ENCODE measurements at places on chromosomes 1 and 21.

- DNase-seq: no peak
Measured at GRCh38 chr1:9008236-9008635, 18.0 kb downstream of the SLC2A7 start.

- no peak for DNase-seq
Measured at GRCh38 chr1:75559136-75559535, 51.8 kb downstream of the SLC44A5 start.

DNA sequence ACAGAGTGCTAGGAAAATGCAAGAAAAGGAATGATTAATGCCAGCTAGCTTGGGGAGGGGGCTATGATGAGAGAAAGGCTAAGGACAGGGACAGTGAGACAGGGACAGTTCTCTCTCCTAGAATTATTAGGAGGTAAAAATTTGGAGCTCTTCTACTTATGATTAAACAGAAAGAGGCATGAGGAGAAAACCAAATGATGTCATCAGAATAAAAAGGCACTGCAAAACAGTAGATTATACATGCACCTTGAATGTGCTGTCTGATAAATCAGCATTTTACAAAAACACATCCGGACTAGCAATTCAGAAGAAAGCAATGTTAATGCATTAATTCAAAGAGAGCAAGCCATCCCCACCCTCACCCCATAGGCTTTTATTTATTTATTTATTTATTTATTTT, 277.5 kb downstream of the RGS7 start:
- DNase-seq: no peak

- no peak for DNase-seq
Measured at GRCh38 chr1:3450202-3450863, 4.1 kb upstream of the ARHGEF16 start.

DNA sequence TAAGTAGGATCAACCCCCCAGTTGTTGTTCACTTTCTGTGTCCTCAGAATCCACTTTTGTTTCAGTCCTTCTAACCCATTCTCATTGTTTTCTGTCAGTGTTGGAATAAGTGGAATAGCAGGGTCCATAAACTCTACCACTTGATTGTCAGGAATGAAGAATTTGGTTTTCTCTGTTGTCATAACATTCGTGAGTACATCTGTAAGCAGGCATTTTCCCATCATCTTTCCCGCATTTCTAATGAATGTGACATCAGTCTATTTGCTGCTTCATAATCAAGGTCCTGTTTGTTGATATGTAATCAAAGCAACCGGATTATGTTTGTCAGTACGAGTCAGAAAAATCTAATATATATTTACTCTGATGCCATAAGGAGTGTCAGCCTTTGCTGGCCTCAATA, 147.1 kb downstream of the KIF26B start:
- no peak for DNase-seq

- DNase-seq: no peak
Measured at GRCh38 chr1:25795946-25796810, 3.8 kb upstream of the SELENON start.

DNA sequence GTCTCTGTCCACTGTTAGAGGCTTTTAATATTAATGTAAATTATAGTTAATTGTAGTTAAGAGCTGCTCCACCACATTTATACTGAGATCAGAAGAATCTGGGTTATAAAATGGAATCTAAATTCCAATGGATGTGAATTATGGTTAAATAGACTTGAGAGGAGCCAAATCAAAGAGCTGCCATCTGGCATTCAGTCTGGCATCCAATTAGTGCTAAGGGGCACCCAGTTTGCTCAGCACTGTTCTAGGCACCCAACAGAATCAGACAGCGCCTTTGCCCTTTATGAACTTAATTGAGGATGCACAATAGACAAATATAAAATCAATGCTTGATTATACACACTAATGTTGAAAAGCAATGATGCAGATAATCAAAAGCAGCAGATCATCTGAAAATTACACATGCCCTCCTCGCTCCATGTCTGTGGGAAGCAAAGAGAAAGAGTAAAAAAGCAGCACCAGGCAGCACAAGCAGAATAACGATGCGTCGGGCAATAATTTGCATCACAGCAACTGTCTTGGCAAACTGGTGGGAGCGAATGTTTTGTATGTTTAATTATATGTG, 310.1 kb downstream of the BRINP2 start:
- no peak for DNase-seq

DNA sequence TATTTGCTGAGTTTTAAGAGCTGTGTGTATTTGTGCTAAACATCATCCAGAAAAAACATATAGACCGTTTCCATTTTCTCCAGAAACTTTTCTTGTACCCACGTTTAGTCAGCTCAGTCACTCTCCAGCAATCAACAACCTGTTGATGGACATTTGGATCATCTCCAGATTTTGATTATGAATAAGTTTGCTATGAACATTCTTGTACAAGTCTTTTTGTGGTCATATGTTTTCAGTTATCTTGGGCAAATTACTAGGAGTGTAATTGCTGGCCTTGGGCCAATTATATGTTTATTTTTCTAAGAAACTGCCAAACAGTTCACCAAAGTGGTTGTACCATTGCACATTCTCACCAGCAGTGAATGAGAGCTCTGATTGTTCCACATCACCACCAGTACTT, 221.8 kb downstream of the CENPF start:
- no peak for DNase-seq

- DNase-seq: no peak
Measured at GRCh38 chr1:243848165-243848857, 1.7 kb downstream of the AKT3 start.

DNA sequence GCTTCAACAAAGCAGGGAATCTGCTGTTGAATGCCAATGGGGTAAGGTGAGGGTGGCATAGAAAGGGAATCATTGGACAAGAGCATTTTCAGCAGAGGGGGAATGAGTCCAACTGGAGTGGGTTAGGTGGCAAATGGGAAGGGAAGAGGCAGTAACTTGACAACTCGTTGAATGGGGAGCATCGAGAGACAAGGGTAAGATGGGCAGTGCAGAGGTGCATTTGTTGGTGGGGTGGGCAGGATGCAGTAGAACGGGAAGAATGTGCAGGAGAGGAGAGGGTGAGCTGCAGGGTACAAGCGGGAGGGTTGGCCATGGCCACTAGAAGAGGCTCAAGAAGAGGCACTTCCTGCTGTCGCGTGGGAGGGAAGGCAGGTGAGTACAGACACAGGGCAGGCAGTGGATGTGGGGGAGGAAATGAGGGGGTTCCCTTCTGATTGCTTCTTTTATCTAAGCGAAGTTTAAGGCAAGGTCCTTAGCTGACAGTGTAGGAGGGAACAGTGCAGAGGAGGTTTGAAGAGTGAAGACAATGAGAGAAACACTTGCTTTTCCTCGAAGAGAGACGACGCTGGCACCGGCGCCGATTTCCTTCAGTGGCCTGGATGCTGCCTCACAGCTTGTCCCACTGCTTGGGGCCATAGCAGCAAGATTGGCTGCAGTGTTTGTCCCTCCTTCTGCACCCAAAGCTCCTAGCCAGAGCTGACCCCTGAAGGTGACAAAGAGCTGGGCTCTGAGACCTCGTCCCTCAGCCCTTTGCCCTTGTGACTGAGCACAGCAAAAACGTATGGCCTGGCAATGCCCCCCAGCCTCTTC, 3.2 kb upstream of the IKBKE start:
- DNase-seq: no peak

DNA sequence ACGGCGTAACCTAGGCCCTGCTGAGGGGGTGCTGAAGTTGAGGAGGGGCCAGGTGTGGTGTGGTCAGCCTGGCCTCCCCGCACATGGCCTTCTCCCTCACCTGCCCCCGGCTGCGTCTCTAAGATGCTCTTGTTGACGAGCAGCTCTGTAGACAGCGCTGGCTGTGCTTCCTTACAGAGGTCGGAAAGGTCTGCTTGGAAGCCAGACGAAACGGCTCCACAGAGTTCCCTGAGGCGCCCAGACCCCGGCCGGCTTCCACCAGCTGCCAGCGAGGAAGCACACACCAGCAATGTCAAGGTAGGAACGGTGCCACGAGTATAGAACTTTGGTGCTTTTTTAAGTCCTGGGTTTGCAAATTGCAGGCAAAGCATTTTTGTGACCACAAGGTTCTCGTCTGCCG, 18.8 kb upstream of the DIP2A start:
- no peak for DNase-seq

DNA sequence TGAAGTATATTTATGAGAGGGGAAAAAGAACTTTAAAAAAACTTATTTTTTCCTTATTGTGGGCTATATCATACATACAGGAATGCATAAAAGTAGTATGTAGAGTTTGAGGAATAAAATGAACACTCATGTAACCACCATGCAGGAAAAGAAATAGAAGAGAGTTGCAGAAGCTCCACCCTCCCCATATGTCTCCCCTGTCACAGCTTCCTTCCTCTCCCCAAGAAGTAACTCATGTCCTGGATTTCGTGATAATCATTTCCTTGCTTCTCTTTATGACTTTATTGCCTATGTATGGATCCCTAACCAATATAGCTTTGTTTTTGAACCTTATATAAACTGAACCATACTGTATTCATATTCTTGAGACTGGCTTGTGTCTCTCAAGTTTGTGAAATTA, 126.4 kb downstream of the ZZZ3 start:
- no peak for DNase-seq

GRCh38 chr1:198162091-198162767, 5.4 kb downstream of the NEK7 start:
- no peak for DNase-seq

DNA sequence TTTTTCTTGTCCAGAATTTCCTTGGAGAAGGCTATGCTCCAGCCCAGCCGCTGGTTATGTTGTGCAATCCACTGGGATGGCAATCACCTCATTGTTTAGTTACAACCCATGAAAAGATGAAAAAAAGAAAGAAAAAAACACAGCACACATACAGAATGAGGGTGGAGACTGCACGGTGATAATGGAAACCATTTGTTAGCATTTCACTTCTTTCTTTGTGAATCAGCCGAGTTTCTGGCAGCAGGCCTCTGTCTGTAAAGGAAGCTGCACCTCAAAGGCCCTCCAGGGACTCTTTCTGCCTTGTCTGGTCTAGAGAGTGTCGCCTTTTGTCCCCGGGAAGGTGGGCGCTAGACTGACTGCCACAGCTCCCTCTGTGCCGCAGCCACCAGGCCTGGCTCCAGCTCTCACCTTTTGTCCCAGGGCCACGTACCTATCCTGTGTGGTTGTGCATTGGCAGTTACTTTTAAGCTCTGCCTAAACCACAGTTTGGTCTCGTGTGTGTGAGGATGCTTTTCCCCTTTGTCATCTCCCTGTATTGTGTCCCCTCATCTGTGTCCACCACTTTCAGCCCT, 35.6 kb downstream of the NGF start:
- peak; percentile 65 for DNase-seq

- no peak for DNase-seq
Measured at GRCh38 chr1:93317207-93317606, 28.5 kb upstream of the DR1 start.
